Neural crest cell (in vitro differentiated cells): ENCODE measurements at places on chromosomes 5 and 9. TPM values are rescaled to one million over a fixed set of nuclear protein-coding genes. Genes with fewer than 3 reads are reported as not detected.

The FSTL4 gene
- total RNA-seq, result 1.6 and 2.0 TPM in 2 replicates

The IGIP gene
- 1.1 and 1.4 TPM in 2 replicates for total RNA-seq

The LYRM7 gene
- total RNA-seq, result 10.7 and 13.6 TPM in 2 replicates

DNA sequence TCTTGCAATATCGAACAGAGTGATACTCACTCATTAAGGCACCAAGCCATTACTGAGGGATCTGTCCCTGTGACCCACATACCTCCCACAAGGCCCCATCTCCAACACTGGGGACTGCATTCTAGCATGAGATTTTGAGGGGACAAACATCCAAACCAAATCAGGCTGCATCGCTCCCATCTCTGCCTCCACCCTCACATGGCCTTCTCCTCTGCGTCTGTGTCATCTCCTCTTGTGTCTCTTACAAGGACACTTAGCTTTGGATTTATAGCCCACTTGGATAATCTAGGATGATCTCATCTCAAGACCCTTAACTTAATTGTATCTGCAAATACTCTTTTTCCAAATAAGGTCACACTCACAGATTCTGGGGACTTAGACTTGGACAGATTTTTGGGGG lies 284.4 kb upstream of the DAP start:
- DNase-seq, result no peak
- H3K27ac ChIP-seq, result no peak overlapping the region
- H3K4me3 ChIP-seq, result no peak overlapping the region
- H3K36me3 ChIP-seq, result no peaks in the 10 kb centered on the region
- peaks cover 8% of the 10 kb centered on the region for H3K4me1 ChIP-seq

DNA sequence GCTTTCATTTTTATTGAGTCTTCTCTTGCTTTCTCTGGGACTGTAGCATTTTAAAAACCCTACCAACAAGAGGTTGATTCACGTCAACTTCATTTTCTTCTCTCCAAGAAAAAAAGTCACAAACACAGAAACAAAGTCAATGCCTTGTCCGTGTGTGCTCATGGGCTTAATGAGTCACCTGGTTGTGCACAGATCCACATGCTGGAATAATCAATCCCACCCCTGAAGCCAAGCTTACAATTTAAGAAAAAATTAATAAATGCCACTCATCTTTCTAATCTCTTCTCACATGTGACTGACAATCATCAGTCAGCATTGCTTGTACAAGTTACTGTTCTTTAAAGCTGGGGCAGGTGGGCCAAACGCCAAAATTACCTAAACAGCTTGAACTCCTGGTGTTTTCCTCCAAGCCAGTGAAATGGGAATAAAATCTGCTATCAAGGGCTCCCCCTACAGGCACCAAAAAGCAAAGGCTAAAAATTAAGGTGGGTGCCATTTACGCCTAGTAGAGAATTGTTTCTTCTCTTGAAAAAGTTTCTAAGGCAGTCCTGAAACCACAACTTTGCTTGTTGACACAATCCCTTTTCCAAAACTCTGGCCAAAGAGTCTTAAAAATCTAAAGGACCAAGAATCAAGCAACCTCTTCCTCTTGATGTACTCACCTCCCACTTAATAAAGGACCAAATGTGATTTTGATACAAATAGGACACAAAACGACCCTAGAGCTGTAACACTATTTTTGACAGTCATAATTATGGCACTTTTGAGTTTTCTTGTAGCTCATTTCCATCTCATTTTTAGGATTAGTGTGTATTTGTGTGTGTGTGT lies 21.3 kb downstream of the TRMO start:
- H3K4me1 ChIP-seq, result no peaks in the 10 kb centered on the region
- H3K27me3 ChIP-seq, result no peaks in the 10 kb centered on the region
- DNase-seq, result peak; percentile 12
- no peak overlapping the region for H3K27ac ChIP-seq

- DNase-seq, result no peak
- no peak overlapping the region for H3K27ac ChIP-seq
- no peak overlapping the region for H3K4me3 ChIP-seq
- H3K27me3 ChIP-seq, result no peaks in the 10 kb centered on the region
- H3K36me3 ChIP-seq, result peaks cover 2% of the 10 kb centered on the region
Observed at GRCh38 chr9:1231998-1232919, 182.1 kb downstream of the DMRT2 start.

The CARD19 gene
- total RNA-seq, result 22.1 and 25.6 TPM in 2 replicates

The GRM6 gene
- total RNA-seq, result not detected in 2 replicates

The FANCC gene
- total RNA-seq, result 24.5 and 24.6 TPM in 2 replicates

The SPINK1 gene
- not detected in 2 replicates for total RNA-seq

DNA sequence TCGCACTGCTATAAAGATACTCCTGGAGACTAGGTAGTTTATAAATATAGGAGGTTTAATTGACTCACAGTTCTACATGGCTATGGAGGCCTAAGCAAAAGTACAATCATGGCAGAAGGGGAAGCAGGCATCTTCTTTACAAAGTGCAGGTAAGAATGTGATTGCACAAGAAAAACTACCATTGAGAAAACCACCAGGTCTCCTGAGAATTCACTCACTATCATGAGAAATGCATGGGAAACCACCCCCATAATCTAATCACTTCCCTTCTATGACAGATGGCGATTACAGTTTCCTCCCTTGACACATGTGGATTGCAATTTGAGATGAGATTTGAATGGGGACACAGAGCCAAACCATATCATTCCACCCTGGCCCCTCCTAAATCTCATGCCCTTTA lies 121.2 kb upstream of the ST8SIA4 start:
- H3K27me3 ChIP-seq, result no peaks in the 10 kb centered on the region
- DNase-seq, result no peak
- H3K4me3 ChIP-seq, result no peak overlapping the region
- no peaks in the 10 kb centered on the region for H3K4me1 ChIP-seq

DNA sequence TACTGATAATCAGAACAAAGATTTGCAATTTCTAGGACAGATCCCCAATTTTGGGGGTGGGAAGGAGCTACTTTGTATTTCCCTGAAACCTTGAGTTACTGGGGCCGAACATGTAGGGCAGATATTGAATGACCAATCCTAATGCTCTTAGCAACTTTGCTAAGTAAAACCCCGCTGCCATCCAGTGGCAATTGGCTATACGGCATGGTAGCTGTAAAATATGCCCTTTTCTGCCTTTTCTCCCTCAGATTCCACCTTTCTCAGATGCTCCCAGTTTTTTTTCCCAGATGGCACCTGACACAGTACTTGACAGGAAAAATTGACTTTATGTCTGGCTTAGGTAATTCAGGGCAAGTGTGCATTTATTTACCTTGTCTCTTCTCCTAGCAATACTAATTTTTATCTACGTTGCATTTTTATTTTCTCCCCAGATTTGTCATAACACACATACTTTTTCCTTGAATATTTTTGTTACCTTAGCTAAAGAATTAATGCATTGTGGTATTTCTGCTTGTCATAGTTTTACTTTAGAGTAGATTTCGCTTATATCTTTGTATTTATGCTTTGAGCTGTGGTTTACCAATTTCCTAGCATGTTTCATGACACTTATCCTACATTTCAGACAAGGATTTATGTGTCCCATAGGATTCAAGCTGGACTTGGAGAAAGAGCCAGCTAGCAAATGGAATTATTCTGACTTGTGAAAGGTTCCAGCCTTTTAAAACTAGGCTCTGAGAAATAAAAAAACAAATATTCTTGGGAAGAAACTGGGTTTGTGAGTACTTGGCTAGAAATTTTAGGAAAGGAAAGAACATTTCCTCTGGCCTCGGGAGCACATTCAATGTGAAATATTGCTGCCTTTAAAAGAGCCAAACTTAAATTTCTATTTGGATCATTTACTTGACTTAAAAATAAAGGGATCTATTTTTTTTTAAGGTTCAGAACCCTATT lies 37.4 kb downstream of the PIK3R1 start:
- H3K4me1 ChIP-seq, result peaks cover 81% of the 10 kb centered on the region
- peak overlapping the region; percentile 3 for H3K4me3 ChIP-seq
- DNase-seq, result peak; percentile 48
- no peaks in the 10 kb centered on the region for H3K27me3 ChIP-seq
- H3K27ac ChIP-seq, result peak overlapping the region; percentile 39
- peaks cover 4% of the 10 kb centered on the region for H3K36me3 ChIP-seq

DNA sequence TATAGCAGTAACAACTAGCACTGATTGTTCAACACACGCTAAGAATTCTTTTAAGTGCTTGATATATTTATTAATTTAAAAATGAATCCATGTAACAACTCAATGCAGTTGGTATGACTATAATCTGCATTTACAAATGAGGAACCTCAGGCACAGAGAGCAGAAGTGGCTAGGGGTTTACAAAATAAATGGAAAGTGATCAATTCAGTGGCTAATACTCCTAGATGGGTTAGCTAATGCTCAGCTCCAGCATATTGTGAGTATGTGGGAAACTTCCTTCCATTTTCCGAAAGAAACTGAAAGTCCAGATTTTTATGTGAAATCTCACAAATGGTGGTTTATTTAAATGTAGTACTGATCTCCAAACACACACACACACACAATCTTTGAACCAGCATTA lies 128.0 kb downstream of the RFX3 start:
- no peak overlapping the region for H3K27ac ChIP-seq
- H3K27me3 ChIP-seq, result no peaks in the 10 kb centered on the region
- no peak for DNase-seq
- H3K36me3 ChIP-seq, result peaks cover 18% of the 10 kb centered on the region
- no peak overlapping the region for H3K4me3 ChIP-seq

The SHB gene
- 4.6 and 4.8 TPM in 2 replicates for total RNA-seq

GRCh38 chr5:172782169-172783039 lies 11.4 kb upstream of the DUSP1 start:
- no peaks in the 10 kb centered on the region for H3K36me3 ChIP-seq
- peaks cover 13% of the 10 kb centered on the region for H3K4me1 ChIP-seq
- H3K27me3 ChIP-seq, result no peaks in the 10 kb centered on the region
- no peak overlapping the region for H3K27ac ChIP-seq
- H3K4me3 ChIP-seq, result no peak overlapping the region

The LPAR1 gene
- 10.2 and 11.3 TPM in 2 replicates for total RNA-seq

GRCh38 chr5:7850395-7851239 lies at the start of gene CFAP90:
Gene CFAP90, minus strand, starts transcription at chr5:7851133. Its CDS starts 112 bp downstream, at chr5:7851021.
- DNase-seq, result peak; percentile 65
- H3K27ac ChIP-seq, result peak within 1 kb of the TSS; percentile 27
- H3K27me3 ChIP-seq, result peaks cover 17% of the 10 kb centered on the region
- H3K4me1 ChIP-seq, result peaks cover 8% of the 10 kb centered on the region

The POLR3G gene
- 10.6 and 12.1 TPM in 2 replicates for total RNA-seq

GRCh38 chr5:107779437-107779836 lies 108.7 kb upstream of the EFNA5 start:
- no peak overlapping the region for H3K4me3 ChIP-seq
- H3K27me3 ChIP-seq, result no peaks in the 10 kb centered on the region
- no peak for DNase-seq
- peaks cover 13% of the 10 kb centered on the region for H3K36me3 ChIP-seq
- no peak overlapping the region for H3K27ac ChIP-seq

DNA sequence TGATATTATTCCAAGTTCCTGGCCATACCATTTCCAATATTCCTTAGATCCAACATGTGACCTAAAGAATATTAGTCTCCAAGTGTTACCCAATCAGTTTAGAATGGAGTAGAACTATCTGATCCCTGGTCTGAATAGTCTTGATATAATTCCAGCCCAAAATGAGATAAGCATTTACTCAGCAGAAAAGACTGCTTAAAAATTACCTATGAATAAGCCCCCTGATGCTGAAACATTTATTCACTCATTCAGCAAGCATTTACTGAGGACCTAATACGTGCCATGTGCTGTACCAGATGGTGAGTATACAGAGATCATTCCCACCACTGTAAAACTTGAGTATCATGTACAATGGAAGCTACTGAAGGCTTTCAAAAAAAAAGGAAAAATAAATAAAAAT lies 157.0 kb downstream of the FAM114A2 start:
- peaks cover 7% of the 10 kb centered on the region for H3K4me1 ChIP-seq
- no peak overlapping the region for H3K27ac ChIP-seq
- no peaks in the 10 kb centered on the region for H3K36me3 ChIP-seq
- DNase-seq, result no peak

The FGF10 gene
- 3.8 and 4.5 TPM in 2 replicates for total RNA-seq

DNA sequence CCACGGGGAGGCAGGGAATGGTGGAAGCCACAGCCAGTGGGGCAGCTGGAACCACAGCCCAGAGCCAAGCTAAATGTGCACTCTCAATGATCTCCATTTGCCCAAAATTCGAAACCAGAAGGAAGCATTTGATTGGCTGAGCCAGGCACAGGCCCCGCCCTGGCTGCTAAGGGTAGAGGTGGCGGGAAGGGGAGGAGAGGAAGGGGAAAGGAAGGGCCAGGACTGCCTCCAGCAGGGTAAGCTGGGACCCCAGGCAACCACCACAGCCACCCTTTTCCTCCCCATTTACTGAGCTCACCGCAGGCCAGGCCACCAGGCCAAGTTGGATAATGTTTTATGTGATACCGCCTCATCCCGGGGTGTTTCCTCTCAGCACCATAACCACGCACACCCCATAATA lies 100.3 kb upstream of the RAPGEF1 start:
- H3K4me3 ChIP-seq, result no peak overlapping the region
- no peaks in the 10 kb centered on the region for H3K27me3 ChIP-seq
- H3K4me1 ChIP-seq, result peaks cover under 1% of the 10 kb centered on the region
- no peak overlapping the region for H3K27ac ChIP-seq

DNA sequence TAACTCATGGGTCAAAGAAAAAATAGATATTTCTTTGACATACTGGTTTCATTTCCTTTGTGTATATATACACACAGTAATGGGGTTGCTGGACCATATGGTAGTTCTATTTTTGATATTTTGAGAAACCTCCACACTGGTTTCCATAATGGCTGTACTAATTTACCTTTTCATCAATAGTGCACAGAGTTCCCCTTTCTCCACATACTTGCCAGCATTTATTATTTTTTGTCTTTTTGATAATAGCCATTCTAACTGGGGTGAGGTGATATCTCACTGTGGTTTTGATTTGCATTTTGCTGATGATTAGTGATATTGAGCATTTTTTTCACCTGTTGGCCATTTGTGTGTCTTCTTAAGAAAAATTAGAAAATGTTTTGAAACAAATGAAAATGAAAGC lies 78.4 kb upstream of the CKMT2 start:
- no peak overlapping the region for H3K27ac ChIP-seq
- H3K27me3 ChIP-seq, result no peaks in the 10 kb centered on the region
- peaks cover 5% of the 10 kb centered on the region for H3K36me3 ChIP-seq
- no peak overlapping the region for H3K4me3 ChIP-seq
- H3K4me1 ChIP-seq, result no peaks in the 10 kb centered on the region
- DNase-seq, result no peak

- DNase-seq, result no peak
- H3K27me3 ChIP-seq, result peaks cover 43% of the 10 kb centered on the region
- H3K4me3 ChIP-seq, result no peak overlapping the region
- peak overlapping the region; percentile 37 for H3K27ac ChIP-seq
Observed at GRCh38 chr5:139896718-139897117, 101.1 kb downstream of the PSD2 start.

GRCh38 chr9:83032065-83032625 lies 30.8 kb downstream of the RASEF start:
- no peaks in the 10 kb centered on the region for H3K36me3 ChIP-seq
- no peak for DNase-seq
- peaks cover 2% of the 10 kb centered on the region for H3K27me3 ChIP-seq
- H3K4me1 ChIP-seq, result no peaks in the 10 kb centered on the region
- H3K4me3 ChIP-seq, result no peak overlapping the region
- H3K27ac ChIP-seq, result no peak overlapping the region

GRCh38 chr5:118491351-118491750 lies 497.0 kb downstream of the DTWD2 start:
- H3K27me3 ChIP-seq, result no peaks in the 10 kb centered on the region
- no peaks in the 10 kb centered on the region for H3K4me1 ChIP-seq
- H3K36me3 ChIP-seq, result peaks cover 4% of the 10 kb centered on the region
- H3K4me3 ChIP-seq, result no peak overlapping the region
- no peak overlapping the region for H3K27ac ChIP-seq
